ENCODE measurements at places on chromosomes 12 and 14.

GRCh38 chr14:69531135-69531534, 43.5 kb downstream of the CCDC177 start:
- no peak for DNase-seq

- no peak for DNase-seq
Observed at GRCh38 chr12:11967376-11968047, 103.2 kb upstream of the BCL2L14 start.

GRCh38 chr12:71295953-71296352, 138.2 kb upstream of the TSPAN8 start:
- no peak for DNase-seq

GRCh38 chr12:121579190-121579791, 1.5 kb downstream of the KDM2B start:
- no peak for DNase-seq

GRCh38 chr12:26196421-26196716, 996 bp downstream of the SSPN start:
- no peak for DNase-seq

GRCh38 chr14:49868720-49869114, 16.1 kb upstream of the NEMF start:
- DNase-seq = no peak

GRCh38 chr12:18620986-18621385, 116.8 kb downstream of the PLCZ1 start:
- no peak for DNase-seq

GRCh38 chr12:29655861-29656260, 127.9 kb downstream of the TMTC1 start:
- no peak for DNase-seq

DNA sequence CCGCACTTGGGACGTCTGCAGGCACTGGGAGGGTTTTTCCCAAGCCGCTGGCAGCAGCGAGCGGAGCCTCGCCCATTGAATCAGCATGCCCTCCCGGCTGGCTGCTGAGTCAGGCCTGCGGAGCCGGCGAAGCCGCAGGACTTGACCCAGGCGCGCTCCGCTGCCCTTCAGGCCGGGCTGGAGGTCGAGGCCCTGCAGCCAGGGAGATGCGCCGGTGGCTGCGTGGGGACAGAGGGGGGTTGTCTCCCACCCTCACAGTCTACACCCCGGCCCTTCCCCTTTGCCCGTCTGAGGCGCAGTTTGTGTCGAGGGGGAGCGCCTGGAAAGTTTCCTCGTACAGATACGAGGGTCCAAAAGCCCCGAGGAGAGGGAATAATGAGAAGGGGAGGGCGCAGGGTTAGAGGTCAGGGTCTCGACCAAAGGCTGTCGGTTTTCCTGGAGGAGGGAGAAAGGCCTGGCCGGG, 759 bp upstream of the KLC1 start:
- DNase-seq = no peak

- peak; percentile 68 for DNase-seq
Observed at GRCh38 chr12:67804168-67804567, 155.6 kb downstream of the DYRK2 start.

Data from activated CD4-positive, alpha-beta T cell treated with anti-CD3 and anti-CD28 coated beads, Interleukin-2, amount 50 U/mL, for 24 hours (primary cell).